HFFc6 (cell line): ENCODE measurements at places on chromosomes 16 and 17. TPM values are rescaled to one million over a fixed set of nuclear protein-coding genes. Genes with fewer than 3 reads are reported as not detected.
A peak's percentile ranks its signal among the peaks of the same experiment; 100 is the strongest.

The REXO5 gene
- total RNA-seq = 5.0 to 12.2 TPM (median 6.1 TPM) in 3 replicates

The DNAAF8 gene
- total RNA-seq = 0.89 to 2.8 TPM (median 1.8 TPM) in 3 replicates

The TMC6 gene
- total RNA-seq = not detected in 3 replicates

The CLEC18A gene
- 0.14 TPM in 1 of 3 replicates, not detected in the others for total RNA-seq

The FGF11 gene
- total RNA-seq = 0.10 to 0.56 TPM in 2 of 3 replicates, not detected in the other

The UNC119 gene
- 28.3 to 36.5 TPM (median 36.4 TPM) in 3 replicates for total RNA-seq

The TBC1D24 gene
- 19.4 to 28.0 TPM (median 25.2 TPM) in 3 replicates for total RNA-seq

The DNASE1L2 gene
- 0.71 to 1.5 TPM (median 1.00 TPM) in 3 replicates for total RNA-seq

The LYZL6 gene
- not detected in 3 replicates for total RNA-seq

DNA sequence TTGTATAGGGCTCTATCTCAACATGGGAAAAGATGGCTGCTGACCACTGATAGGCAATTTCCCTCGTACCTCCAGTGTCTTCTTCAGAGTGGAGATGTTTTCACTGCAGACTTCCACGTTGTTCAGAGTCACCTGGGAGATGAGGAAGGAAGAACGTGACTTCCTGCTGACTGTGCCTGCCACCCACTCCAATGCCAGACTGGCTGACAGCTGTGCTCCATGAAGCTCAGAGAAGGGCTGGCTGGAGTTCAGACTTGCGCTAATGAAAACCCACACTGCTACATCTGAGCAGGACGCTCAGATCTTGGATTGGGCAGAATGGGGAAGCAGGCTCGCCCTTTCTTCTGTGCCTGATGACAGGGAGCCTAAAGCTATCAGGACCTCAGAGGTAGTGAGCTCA, 33.1 kb downstream of the COG4 start:
- no peak for DNase-seq
- H3K4me3 ChIP-seq = no peak overlapping the region
- no peak overlapping the region for H3K27ac ChIP-seq
- peaks cover 11% of the 10 kb centered on the region for H3K4me1 ChIP-seq
- peaks cover 23% of the 10 kb centered on the region for H3K36me3 ChIP-seq
- no peaks in the 10 kb centered on the region; the same call in 1 of the 2 replicates for H3K27me3 ChIP-seq

GRCh38 chr16:86580063-86580790, 1.9 kb downstream of the FOXL1 start:
- H3K27me3 ChIP-seq = peaks cover 2% of the 10 kb centered on the region
- peaks cover 16% of the 10 kb centered on the region for H3K36me3 ChIP-seq
- H3K27ac ChIP-seq = peak overlapping the region; percentile 99
- DNase-seq = no peak

- H3K27me3 ChIP-seq = peaks cover 33% of the 10 kb centered on the region
- no peaks in the 10 kb centered on the region for H3K36me3 ChIP-seq
- no peak overlapping the region for H3K27ac ChIP-seq
- H3K4me3 ChIP-seq = no peak overlapping the region
- H3K4me1 ChIP-seq = no peaks in the 10 kb centered on the region
- no peak for DNase-seq
These were observed 2.3 kb downstream of the CCL17 start for GRCh38 chr16:57406881-57407280.

DNA sequence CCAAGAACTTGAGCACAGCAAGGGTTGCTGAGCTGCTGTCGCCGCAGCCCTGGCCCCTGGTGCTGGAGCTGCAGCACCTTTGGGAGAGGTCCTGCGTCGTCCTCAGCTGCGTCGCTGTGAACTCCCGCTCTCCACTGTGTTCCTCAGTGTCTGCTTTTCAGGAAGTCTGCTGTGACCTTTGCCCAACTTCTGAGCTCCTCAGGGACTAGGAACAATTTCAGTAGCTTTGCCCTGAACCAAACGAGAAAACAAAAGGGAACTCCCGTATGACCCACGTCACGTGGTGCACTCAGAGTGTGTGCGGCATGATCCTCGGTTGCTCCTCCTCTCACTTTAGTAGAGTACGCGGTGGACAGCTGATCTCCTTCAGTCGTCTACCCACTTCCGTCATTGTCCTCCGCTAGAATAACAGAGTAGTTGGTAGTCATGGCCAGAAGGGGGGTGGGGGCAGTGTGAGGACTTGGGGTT, 44.2 kb downstream of the WDR45B start:
- peaks cover 2% of the 10 kb centered on the region for H3K27me3 ChIP-seq
- DNase-seq = no peak
- H3K4me1 ChIP-seq = no peaks in the 10 kb centered on the region; the same call in 1 of the 2 replicates
- H3K36me3 ChIP-seq = peaks cover 39% of the 10 kb centered on the region
- H3K27ac ChIP-seq = no peak overlapping the region
- no peak overlapping the region for H3K4me3 ChIP-seq

- H3K27ac ChIP-seq = no peak overlapping the region
- no peak for DNase-seq
- no peaks in the 10 kb centered on the region for H3K36me3 ChIP-seq
- no peaks in the 10 kb centered on the region for H3K4me1 ChIP-seq
- no peak overlapping the region for H3K4me3 ChIP-seq
- peaks cover 2% of the 10 kb centered on the region; the same call in 1 of the 2 replicates for H3K27me3 ChIP-seq
These were observed 12.2 kb upstream of the VAT1L start for GRCh38 chr16:77775911-77776909.

GRCh38 chr17:36498560-36499300, 12.2 kb downstream of the ZNHIT3 start:
- no peak for DNase-seq
- H3K4me1 ChIP-seq = peaks cover 15% of the 10 kb centered on the region
- peaks cover 24% of the 10 kb centered on the region for H3K36me3 ChIP-seq
- no peaks in the 10 kb centered on the region for H3K27me3 ChIP-seq

GRCh38 chr16:87616556-87616955, 14.2 kb downstream of the JPH3 start:
- no peak overlapping the region for H3K4me3 ChIP-seq
- no peak for DNase-seq
- H3K4me1 ChIP-seq = no peaks in the 10 kb centered on the region
- no peak overlapping the region for H3K27ac ChIP-seq

- H3K4me1 ChIP-seq = peaks cover 20% of the 10 kb centered on the region
- peaks cover 2% of the 10 kb centered on the region; the same call in 1 of the 2 replicates for H3K27me3 ChIP-seq
- H3K27ac ChIP-seq = no peak overlapping the region
- no peaks in the 10 kb centered on the region for H3K36me3 ChIP-seq
- no peak overlapping the region for H3K4me3 ChIP-seq
These were observed 156.6 kb downstream of the ANKFN1 start for GRCh38 chr17:56309897-56310296.

DNA sequence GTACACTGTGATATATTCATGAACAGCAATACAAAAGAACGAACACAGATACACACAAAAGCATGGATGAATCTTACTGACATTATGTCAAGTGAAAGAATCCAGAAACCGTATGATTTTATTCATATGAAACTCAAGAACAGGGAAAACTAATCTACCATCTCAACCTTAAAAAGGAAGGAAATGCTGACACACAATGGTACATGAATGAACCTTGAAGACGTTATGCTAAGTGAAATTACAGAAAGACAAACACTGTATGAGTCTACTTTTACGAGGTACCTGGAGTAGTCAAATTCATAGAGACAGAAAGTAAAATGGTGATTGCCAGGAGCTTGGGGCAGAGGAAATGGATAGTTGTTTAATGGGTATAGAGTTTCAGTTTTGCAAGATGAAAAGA, 8.7 kb upstream of the PRKCB start:
- DNase-seq = no peak
- no peaks in the 10 kb centered on the region; the same call in 1 of the 2 replicates for H3K27me3 ChIP-seq
- H3K4me1 ChIP-seq = no peaks in the 10 kb centered on the region
- H3K4me3 ChIP-seq = no peak overlapping the region

DNA sequence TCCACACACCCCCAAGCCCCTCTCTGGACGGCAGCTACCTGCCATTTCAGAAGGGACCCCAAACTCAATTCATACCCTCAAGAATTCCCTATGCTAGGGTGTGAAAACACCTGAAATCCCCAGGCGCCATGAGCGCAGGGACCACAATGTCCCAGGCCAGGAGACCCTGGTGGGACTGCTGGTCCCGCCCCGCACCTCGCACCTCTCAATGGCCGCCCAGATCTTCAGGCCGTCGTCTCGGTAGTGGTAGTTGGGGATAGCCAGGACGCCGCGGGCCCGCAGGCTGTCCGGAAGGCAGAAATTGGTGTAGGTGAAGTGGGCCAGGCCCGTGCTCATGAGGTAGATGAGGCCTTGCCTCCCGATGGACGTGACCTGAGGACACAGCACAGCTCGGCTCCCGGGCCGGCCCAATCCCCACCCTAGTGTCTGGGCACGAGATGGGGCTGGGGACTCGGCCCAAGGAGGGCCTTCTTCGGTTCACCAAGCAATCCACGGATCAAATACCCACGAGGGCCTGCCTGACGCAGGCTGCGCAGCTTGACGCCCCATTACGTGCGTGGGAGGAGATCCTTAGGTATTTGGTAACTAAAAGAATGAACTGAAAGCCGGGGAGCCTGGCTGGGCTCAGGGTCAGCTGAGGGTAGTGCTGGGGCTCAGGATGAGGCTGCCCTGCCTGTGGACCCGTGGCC, 9.2 kb downstream of the ALOXE3 start:
- no peak overlapping the region for H3K27ac ChIP-seq
- no peak overlapping the region for H3K4me3 ChIP-seq
- no peak for DNase-seq

DNA sequence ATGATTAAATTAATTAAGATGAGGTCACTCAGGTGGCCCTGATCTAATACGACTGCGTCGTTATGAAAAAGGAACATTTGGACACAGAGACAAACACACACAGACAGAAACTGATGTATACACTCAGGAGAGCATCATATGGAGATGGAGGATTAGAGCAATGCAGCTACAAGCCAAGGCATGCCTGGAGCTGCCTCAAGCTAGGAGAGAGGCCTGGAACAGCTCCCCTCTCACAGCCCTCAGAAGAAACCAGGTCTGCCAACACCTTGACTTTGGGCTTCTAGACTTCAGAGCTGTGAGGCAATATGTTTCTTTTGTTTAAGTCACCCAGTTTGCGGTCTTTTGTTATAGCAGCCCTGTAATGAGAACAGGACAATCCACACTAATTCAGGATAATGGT, 318.9 kb downstream of the HS3ST3B1 start:
- no peaks in the 10 kb centered on the region for H3K36me3 ChIP-seq
- DNase-seq = no peak
- H3K27me3 ChIP-seq = peaks cover 7% of the 10 kb centered on the region
- peaks cover 29% of the 10 kb centered on the region; the same call in 1 of the 2 replicates for H3K4me1 ChIP-seq

DNA sequence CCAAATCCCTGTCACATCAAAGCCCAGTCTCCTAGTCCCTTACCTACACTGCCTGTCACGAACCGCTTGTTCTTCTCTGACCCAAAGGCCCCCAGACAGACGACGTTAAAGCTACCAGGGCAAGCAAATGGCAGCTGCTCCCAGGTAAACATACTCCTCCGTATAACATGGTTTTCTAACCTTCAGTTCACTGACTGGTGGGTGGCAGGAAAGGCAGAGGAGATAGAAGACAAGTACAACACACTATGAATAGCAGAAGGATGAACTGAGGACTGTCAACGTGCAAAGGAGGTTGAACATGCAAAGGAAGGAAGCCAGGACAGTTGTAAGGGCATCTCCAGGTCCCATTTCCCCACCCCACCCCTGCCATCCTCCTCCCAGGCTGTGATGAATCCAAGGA, 449.8 kb downstream of the SHISA9 start:
- DNase-seq = no peak
- H3K4me1 ChIP-seq = no peaks in the 10 kb centered on the region
- no peaks in the 10 kb centered on the region; the same call in 1 of the 2 replicates for H3K27me3 ChIP-seq
- no peak overlapping the region for H3K27ac ChIP-seq

DNA sequence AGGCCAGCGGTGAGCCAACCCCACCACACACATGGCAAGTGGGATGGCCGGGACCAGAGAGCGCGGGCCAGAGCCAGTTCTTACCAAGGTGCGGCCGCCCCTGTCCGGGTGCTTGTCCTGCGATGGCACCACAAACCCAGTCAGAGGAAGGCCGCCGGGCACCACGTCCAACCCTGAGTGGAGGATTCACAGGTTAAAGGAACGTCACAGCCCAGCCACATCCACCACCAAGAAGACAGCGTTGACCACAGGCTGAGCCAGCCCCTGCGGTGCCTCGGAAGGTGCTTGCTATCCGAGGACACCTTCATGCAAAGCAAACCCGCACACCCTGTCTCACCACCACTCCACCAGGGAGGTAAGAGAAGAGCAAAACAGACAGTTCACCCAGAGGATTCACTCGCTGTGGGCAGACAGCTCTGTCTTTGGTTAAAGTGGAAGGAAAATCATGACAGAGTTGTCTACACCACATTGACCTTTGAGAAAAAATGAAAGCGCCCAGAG, 15.8 kb downstream of the SLX4 start:
- no peak overlapping the region for H3K4me3 ChIP-seq
- DNase-seq = no peak
- H3K27me3 ChIP-seq = no peaks in the 10 kb centered on the region; the same call in 1 of the 2 replicates
- H3K36me3 ChIP-seq = peaks cover 23% of the 10 kb centered on the region

- H3K4me1 ChIP-seq = peaks cover 10% of the 10 kb centered on the region; the same call in 1 of the 2 replicates
- peak; percentile 30 for DNase-seq
- no peak overlapping the region for H3K27ac ChIP-seq
- no peaks in the 10 kb centered on the region for H3K36me3 ChIP-seq
- H3K4me3 ChIP-seq = no peak overlapping the region; the same call in 1 of the 2 replicates
- H3K27me3 ChIP-seq = peaks cover 2% of the 10 kb centered on the region
These were observed 6.0 kb upstream of the AQP8 start for GRCh38 chr16:25210758-25211157.

- H3K27me3 ChIP-seq = peaks cover 4% of the 10 kb centered on the region
- no peaks in the 10 kb centered on the region for H3K36me3 ChIP-seq
- H3K4me3 ChIP-seq = no peak overlapping the region
- no peak overlapping the region for H3K27ac ChIP-seq
- DNase-seq = no peak
These were observed 170.7 kb downstream of the SEC14L1 start for GRCh38 chr17:77311371-77311981.

DNA sequence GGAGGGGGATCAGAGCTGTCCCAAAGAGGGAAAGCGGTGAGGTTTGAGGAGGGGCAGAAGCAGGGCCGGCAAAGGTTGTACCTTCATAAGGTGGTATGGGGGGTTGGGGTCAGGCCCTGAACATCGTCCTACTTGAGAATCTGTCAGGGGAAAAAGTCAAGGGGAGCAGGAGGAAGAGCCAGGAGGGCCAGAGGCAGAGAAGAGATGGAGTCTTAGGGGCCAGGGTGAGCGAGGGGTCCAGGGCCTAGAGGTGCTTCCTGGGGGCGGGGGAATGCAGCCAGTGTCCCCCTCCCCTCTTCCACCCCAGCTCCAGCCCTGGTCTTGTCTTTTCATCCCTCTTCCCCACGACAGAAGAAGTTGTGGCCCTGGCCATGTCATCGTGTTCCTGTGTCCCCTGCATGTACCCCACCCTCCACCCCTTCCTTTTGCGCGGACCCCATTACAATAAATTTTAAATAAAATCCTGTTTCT, 1.3 kb upstream of the PRRT2 start:
- peak overlapping the region; percentile 89 for H3K4me3 ChIP-seq
- H3K4me1 ChIP-seq = peaks cover 70% of the 10 kb centered on the region
- DNase-seq = no peak
- peaks cover 6% of the 10 kb centered on the region for H3K27me3 ChIP-seq
- peak overlapping the region; percentile 88 for H3K27ac ChIP-seq
- peaks cover 12% of the 10 kb centered on the region for H3K36me3 ChIP-seq

- no peaks in the 10 kb centered on the region for H3K36me3 ChIP-seq
- DNase-seq = no peak
- H3K4me1 ChIP-seq = no peaks in the 10 kb centered on the region
These were observed 148.7 kb downstream of the GRIN2A start for GRCh38 chr16:10033556-10033955.

GRCh38 chr16:5444189-5444588, 346.6 kb upstream of the EEF2KMT start:
- H3K36me3 ChIP-seq = peaks cover 2% of the 10 kb centered on the region; the same call in 1 of the 2 replicates
- peaks cover 2% of the 10 kb centered on the region; the same call in 1 of the 2 replicates for H3K27me3 ChIP-seq
- no peaks in the 10 kb centered on the region for H3K4me1 ChIP-seq
- DNase-seq = no peak
- no peak overlapping the region for H3K27ac ChIP-seq
